HuH-7.5 (cell line): ENCODE measurements at places on chromosomes 7 and 10.

DNA sequence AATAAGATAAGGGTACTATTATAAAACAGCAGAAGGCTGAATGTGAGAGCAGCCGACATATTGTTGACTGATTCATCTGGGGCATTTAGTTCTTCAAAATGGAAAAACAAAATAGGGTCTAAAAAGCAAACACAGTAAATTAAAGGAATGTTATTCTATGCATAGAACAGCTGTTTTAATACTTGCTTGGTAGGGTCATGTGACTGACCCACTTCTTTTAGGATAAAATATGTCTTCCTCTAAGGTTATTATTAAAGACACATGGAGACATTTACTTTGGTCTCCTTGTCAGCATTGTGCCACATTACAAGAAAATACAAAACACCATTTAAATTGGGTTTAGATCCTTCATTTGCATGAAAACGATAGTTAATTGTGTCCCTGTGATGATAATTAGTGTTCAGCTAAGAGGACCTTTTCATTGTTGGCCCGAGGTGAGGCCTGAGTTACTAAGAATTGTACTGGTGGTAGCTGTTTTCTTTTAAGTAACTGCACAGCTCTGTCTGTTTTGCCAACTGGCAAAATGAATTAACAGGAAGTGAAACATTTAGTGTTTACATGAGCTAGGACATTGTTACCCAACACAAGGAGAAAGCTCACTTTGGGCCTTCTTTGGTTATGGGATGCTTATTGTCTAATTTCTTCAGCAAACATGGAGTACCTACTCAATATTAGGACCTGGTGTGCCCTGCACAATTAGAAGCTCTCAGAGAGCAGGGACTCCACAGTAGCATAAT lies 764.4 kb downstream of the LRMDA start:
- DNase-seq = no peak

GRCh38 chr7:20198260-20198659 lies 18.9 kb downstream of the MACC1 start:
- DNase-seq = no peak

GRCh38 chr7:30445770-30446169 lies 32.8 kb downstream of the NOD1 start:
- DNase-seq = peak; percentile 19

DNA sequence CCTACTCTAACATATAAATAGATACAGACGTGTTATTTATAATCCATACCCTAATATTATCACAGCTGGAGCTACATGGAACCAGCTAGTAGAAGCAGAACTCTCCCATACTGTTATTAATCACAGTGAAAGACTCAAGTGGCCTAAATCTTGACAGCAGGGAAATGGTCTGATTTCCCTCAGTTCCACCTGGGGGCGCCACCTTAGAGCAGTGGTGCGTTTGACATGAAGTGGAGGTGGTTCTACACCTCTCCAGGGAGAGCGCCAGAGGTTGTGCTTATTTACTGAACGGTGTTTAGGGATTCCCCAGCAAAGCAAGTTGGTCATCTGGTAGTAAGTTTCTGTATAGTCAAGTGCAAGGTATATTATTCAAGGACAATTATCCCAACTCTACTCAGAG lies 17.6 kb downstream of the DNTT start:
- DNase-seq = no peak

DNA sequence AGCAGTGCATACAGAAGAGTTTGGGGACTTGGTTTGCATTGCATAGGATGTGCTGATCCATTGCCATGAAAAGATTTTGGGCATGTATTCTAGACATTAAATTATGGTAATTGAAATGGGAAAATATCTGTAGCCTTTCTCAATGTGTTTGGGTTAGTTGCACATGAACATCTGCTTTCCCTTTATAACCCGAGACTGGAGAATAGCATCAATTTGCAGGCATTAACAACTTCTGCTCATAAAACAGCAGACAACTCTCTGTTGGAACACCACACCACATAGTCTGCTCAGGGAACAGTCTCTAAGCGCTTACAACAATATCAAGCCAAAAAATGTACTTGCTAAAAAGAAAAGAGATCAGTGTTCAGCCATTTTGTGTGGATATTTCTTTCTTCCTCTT lies 1391.1 kb upstream of the LRRTM3 start:
- DNase-seq = no peak

- peak; percentile 96 for DNase-seq
Observed at GRCh38 chr7:114085592-114086501, 167.0 kb upstream of the PPP1R3A start.

DNA sequence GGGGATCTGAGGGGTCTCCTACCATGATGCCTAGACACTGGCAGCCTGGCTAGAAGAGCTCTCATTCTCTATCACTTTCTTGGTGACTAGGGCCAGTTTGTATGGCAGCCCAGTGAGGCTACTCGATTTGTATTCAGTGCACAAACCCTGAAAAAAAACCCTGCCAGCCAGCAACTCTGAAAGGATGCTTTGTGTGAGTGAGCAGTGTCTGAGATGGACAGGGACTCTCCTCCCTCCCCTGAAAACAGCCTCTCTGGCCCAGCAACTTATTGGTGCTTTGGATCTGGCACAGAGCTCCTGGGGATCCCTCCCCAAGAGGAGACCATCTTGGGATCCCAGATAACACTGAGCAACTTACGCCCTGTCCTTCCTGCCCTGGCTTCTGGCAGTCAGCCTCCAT lies 10.8 kb upstream of the LRRC4 start:
- DNase-seq = no peak

DNA sequence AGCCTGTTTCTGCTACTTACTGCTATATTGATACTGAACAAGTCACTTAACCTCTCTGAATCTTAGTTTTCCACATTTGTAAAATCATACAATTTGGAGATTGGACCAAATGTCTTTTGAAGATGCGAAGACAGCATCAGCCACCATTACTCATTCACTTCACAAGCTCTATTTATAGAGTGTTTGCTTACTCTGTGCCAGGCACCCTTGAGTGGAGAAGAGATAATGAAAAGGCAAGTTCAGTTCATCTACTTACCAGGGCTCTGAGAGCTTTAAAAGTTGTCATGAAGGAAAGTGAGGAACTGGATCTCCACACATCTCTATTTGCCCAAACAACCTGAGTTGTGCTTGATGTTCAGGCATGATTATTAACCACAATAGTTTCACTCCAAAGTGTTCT lies 277.5 kb downstream of the CSTF2T start:
- DNase-seq = no peak

DNA sequence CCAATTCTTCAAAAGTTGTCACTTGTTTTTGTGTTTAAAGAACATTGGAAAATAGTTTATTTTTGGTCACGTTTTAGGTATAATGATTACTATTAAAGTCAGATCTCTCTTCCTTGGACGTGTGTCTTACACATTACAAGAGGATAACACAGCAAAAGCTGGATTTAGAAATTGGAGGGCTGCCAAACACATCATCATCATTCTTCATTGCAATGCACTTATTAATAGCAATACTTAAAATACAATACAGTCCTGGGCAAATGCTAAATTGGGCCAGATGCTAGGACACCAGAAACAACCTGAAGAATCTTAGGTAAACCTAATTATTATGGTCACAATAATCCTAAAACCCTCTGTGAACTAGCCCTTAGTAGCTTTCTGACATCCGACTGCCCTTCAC lies 303.6 kb downstream of the DGKB start:
- no peak for DNase-seq

DNA sequence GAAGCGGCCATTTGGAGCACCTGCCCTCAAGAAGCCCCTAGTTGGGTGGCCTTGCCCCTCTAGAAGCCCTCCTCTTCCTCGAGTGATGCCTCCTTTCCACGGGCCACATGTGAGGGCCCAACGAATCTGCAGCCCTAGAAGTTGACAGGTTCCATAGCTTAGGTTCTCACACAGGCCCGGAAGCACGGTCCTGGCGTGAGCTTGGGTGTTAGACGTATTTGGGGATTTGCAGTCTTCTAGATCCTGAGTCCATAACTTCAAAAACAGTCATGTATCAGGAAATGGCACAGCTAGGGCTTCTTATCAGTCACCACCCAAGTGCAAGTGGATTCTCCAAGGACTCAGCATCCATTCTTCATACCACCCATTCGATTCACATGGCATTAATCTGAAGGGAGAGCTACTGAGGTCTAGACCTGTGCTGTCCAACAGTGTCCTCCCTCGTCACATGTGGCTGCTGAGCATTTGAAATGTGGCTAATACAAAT lies 477 bp upstream of the FBXW4 start:
- DNase-seq = no peak

DNA sequence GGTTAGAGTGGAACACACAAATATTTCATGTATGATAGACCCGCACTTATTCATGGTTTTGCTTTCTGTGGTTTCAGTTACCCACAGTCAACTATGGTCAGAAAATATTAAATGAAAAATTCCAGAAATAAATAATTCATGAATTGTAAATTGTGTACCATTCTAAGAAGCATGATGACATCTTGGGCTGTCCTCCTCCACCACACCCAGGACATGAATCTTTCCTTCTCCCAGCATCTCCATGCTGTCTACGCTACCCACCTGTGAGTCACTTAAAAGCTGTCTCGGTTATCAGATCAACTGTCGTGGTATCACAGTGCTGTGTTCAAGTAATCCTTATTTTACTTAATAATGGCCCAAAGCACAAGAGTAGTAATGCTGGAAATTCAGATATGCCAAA lies 419.6 kb upstream of the NRP1 start:
- no peak for DNase-seq

- DNase-seq = no peak
Observed at GRCh38 chr7:122528879-122529481, 169.9 kb downstream of the RNF133 start.

- no peak for DNase-seq
Observed at GRCh38 chr10:132487241-132488135, 50.1 kb upstream of the INPP5A start.

- DNase-seq = no peak
Observed at GRCh38 chr10:106311590-106311989, 852.9 kb downstream of the SORCS1 start.

DNA sequence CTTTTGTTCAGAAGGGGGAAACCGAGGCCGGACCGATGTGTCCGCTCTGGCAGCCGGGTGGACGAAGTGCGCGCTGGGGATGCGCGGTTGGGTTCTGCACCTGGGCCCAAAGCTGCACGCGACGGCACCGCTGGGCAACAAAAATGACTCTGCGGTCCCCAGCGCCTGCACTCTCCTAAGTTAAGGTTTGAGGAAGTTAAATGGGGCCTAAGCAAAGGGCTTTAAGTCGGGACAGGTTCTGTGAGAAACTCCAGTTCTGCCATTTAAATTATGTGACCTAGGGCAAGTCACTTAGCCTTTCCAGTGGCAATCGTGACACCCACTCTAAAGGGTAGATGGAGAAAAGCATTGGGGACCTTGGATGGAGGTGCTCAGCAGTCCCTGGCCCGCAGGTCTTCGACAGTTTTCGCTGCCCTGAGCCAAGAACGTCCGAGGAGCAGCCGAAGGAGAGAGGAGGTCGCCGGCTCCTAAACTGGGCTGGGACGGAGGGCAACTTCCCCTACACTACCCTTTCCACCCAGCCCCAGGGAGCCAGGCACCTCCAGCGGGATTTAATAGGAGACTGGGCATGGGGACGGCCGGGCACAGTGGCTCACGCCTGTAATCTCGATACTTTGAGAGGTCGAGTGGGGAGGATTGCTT lies 534 bp upstream of the ACBD5 start:
- no peak for DNase-seq

DNA sequence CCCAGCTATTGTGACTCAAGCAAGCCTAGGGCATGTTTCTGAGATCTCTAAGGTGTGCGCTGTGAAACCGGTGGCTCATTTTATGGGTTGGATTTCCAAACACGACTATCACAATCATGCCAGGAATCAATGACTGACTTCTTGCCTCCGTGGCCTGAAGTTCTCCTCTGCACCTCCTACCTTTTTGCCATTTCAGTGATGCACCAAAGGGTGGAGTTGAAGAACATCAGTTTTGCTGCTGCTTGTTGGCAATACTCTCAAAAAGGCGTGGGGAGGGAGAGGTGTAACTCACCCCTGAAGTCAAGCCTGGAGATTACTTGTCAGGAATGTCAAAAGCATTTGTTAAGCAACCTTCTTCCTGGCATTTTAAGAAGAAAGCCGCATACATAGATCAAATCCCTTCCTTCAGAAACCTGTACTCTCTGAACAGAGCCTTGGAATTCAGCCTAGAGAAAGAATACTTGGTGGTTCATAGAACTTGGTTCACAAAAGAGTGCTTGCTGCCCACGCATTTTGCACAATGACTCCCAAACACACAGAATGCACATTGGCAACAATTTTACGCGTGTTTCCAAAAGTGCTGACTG lies 41.0 kb downstream of the KIAA1217 start:
- no peak for DNase-seq
